ENCODE measurements at places on chromosomes 1 and 21.

GRCh38 chr1:88784551-88784950 is 100.5 kb downstream of the PKN2 start:
- no peak for DNase-seq

DNA sequence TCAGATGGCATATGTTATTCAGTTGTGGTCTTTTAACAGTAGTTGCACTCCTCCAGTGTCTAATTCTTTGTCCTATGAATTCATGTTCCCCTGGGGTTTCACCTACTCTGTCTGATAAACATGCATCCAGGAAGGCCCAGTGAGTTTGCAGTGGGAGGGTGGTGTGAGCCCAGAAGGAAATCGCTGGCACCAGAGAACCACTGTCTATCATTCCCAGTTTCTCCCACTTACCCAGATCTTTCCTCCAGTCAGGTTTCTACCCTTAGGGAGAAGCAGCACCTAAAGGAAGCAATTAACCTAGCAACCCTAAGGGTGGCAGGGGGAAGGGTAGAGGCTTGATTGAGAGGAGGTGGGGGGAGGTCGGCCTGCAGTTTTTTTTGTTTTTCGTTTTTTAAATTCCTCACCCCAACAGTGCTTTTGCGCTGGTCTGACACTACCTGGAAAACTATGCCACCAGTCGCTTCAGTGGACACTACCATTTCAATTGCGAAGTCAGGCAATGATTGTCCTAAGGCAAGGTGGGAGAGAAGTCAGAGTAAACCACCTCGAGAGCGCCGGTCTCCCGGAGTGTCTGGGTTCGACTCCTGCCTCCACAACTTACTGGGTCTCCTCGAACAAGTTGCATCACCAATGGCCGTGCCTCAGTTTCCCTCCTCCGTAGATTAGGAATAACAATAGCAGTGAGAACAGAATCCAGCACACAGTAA is 766 bp upstream of the SLC44A3 start:
- no peak for DNase-seq

DNA sequence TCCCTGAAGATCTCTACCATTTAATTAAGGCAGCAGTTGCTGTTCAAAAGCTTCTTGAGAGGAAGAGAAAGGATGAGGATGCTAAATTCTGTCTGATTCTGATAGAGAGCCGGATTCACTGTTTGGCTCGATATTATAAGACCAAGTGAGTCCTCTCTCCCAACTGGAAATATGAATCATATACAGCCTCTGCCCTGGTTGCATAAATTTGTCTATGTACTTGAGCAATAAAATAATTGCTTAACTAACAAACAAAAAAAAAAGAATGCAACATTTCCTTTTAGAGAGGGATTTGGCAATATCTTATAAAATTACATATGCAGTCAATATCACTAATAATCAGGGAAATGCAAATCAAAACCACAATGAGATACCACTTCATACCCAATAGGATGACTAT is 26.8 kb downstream of the ALDH9A1 start:
- no peak for DNase-seq

- DNase-seq = no peak
Measured at GRCh38 chr1:173049322-173049633, 1.5 kb downstream of the TNFSF18 start.

DNA sequence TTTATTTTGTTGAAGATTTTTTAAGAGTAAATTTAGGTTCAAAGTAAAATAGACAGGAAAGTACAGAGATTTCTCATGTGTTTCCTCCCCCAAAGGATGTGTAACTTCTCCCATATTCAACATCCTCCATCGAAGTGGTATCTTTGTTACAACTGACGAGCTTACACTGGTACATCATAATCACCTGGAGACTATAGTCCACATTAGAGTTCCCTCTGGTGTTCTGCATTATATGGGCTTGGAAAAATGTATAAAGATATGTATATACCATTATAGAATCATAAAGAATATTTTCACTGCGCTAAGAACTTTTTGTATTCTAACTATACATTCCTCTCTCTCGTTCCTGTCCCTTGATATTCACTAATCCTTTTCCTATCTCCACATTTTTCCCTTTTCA is 203.7 kb downstream of the AMY1C start:
- DNase-seq = no peak

DNA sequence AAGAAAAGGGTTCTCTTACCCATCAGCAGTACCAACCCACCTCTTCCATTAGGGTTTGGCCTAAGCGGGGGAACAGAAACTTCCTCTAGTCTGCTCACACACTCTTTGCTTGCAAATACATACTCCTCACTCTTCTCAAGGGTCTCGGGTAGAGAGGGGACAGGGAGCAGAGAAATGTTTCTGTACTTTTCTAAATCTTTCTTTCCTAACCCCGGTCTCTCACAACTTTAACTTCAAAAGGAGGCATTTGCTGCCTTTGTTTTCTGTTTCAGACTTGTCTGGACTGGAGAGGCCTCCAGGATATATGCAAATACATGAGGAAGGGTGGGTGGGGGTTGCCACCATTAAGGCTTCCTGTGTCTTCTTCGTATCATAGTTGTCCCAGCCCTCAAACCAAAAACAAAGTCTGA is 10.5 kb upstream of the LAX1 start:
- no peak for DNase-seq

DNA sequence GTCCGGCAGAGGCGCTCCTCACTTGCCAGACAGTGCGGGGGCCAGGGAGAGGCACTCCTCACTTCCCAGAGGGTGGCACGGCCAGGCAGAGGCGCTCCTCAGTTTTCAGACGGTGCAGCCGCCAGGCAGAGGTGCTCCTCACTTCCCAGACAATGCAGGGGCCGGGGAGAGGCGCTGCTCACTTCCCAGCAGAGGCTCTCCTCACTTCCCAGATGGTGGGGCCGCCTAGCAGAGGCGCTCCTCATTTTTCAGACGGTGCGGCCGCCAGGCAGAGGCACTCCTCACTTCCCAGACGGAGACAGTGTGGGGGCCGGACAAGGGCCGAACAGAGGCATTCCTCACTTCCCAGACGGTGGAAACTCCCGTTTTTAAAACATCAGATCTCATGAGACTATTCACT is 238.4 kb upstream of the CACYBP start:
- DNase-seq = no peak

DNA sequence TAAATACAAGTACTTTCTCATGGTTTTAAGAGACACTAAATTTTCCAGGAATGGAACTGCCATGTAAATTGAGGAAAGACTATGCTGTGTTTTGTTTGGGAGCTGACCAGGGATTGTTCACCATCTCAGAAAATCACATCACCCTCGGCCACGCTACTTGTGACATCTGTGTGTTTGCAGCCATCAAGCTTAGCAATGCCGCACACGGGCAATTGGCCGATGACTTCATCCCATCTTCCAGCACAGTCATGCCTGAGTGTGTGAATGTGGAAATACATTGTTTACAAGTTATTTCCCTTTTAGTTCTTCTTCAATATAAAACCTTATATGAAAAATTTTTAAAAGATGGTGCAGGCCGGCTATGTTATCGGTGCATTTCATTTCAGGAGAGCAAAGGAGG is 121.6 kb downstream of the GLIS1 start:
- no peak for DNase-seq

- DNase-seq = no peak
Measured at GRCh38 chr21:10273196-10273595, 248.2 kb upstream of the TPTE start.

DNA sequence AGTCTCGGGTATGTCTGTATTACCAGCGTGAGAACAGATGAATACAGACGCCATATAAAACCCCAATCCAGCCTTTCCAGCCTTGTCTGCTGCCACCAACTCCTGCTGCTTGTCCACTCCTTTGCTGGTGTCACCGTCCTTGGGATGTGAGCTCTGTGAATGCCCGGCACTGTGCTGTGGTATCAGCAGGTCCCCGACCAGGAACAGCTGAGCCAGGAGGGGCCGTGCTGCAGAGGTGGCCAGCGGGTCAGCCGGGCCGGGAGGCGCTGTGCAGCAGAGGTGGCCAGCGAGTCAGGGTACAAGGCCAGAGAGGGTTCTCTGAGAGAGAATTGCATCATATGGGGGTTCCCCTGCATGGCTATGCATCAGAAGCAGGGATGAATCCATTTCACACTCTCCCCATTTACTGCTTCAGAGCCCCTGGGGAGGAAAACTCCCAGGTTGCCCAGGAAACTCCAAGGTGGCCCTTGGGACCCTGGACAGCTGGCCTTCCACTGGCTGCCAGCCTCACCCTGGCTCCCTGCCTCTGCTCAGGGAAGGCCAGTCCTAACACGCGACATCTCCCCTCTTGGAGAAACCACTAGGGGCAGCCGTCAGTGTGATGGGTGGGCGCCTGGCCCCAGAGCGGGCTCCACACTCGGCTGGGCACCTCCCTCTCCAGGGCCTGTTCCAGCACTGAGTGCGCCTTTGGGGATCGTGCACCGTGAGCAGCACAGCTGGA is 122.4 kb upstream of the COL6A1 start:
- no peak for DNase-seq

GRCh38 chr1:65141394-65141793 is 6.6 kb upstream of the AK4 start:
- no peak for DNase-seq

- DNase-seq = no peak
Measured at GRCh38 chr1:8396786-8397406, 79.0 kb downstream of the SLC45A1 start.

DNA sequence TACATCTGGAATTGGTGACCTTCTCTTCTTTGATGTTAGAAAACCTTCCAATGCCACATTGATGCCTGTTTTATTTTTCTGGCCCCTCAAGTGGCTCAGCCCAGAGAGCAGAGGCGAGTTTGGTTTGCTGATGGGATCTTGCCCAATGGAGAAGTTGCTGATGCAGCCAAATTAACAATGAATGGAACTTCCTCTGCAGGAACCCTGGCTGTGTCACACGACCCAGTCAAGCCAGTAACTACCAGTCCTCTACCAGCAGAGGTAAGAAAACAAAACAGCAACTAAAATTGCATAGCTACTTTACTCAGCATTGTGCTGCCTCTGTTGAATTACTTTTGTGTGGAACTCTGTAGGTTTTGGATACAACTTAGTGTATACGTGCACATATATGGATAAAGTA is 97.6 kb downstream of the CC2D1B start:
- no peak for DNase-seq

All from SHP77 (cell line).